ACHN (cell line): ENCODE measurements at places on chromosomes 1 and 21.

- no peak for DNase-seq
These were observed 51.7 kb downstream of the WLS start for GRCh38 chr1:68180441-68181164.

DNA sequence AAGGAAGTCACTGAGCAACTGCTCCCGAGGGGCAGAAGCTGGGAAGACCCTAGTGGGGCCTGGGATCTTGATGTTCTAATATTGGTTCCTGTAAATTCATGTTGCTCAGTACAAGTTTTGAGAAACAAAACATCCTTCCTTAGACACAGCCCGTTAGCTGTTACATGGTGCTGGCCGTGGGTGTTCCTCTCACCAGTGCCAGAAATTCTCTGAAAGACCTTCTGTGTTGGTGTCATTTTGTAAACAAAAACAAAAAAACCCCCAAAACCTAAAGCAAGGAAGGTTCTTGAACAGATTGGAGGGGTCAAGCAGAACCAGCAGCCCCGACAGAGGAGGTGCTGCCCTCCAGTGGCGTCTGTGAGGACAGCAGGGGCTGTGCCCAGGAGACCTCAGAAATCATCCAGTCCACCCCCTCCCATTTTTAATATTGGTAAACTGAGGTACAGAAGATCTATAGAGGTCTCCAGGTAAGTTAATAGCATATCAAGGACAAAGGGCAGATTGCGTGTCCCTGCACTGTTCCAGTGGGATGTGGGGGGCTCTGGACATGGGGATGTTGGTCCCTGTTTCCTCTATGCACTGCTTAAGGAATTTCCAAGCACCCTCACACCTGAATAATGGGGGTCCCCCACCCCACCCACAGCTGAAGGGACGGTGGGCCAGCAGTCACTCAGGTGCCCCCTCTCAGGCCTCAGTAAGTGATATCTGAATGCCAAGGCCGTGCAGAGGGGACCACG is 38.2 kb downstream of the SLC2A7 start:
- DNase-seq: peak; percentile 36

DNA sequence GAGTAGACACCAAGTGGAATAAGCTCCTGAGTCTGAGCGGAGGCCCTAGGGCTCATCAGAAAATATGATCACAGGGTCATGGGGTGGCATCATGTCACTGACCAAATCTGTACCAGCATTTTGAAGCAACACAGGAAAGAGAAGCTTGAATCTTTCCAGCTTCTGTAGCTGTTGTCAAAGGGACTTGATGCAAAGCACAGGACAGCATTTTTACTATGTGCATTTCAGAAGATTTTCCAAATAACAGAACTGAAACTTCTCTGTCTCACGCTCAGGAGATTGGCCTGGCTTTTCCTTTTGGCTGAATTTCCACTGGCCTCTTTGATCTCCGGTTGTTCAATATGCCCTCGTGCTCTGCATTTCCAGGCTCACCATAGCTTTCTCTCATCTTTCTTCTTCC is 127.2 kb upstream of the ATP1B1 start:
- DNase-seq: no peak

- DNase-seq: no peak
These were observed 17.2 kb upstream of the C2CD2 start for GRCh38 chr21:41970751-41971653.
